Activated T-helper 1 cell treated with Interleukin-2 at 50 U/mL for 16 hours (primary cell): ENCODE measurements at places on chromosomes 4 and X.

- DNase-seq: no peak
These were observed 109.4 kb downstream of the GPM6A start for GRCh38 chr4:175702703-175703102.

DNA sequence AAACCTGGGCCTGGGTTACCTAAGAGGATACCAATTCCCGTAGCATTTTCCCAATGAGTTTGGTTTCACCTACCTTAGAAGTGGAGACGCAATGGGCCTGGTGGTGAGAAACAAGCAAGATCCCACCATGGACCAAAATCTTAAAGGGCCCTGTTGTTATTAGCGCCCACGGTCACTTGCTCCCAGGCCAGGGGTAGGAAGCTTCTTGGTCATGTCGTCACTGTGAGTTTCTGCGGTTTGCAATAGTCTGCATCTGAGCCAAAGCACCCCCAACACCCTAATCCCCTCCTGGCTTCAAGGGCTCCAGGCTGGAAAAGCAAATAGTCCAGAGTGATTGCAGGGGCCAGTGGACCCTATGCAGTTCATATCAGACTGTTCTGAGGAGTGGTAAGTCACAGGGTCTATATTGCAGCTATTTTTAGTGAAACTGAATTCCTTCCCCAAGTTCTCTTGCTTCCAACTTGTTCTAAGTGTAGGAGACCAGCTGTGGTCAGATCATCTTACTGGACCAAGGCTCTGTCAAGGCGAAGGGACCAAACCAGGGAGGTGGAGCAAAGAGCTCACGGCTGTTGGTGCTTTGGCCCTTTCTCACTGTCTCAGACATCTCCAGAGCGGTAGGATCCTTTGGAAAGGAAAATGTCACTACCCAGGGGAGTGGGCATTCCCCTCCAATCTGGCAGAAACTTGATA, 307.9 kb upstream of the F9 start:
- DNase-seq: no peak

DNA sequence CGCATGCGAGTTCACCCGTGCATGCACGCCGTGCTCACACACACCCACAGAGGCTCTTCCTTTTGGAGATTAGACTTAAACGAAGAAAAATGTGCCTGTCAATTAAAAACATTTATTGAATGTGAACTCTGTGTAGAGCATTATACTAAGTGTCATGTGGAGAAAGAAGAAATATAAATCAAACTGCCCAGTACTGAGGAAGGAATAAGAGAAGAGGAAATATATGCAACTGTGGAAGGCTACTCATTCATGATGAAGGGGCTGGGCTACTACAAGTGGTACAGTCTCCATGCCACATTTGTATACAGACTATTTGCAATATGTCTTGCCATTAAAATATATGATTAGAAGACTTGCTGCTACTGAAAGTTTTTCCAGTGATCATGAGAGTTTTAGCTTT, 714.7 kb downstream of the DMD start:
- DNase-seq: no peak

DNA sequence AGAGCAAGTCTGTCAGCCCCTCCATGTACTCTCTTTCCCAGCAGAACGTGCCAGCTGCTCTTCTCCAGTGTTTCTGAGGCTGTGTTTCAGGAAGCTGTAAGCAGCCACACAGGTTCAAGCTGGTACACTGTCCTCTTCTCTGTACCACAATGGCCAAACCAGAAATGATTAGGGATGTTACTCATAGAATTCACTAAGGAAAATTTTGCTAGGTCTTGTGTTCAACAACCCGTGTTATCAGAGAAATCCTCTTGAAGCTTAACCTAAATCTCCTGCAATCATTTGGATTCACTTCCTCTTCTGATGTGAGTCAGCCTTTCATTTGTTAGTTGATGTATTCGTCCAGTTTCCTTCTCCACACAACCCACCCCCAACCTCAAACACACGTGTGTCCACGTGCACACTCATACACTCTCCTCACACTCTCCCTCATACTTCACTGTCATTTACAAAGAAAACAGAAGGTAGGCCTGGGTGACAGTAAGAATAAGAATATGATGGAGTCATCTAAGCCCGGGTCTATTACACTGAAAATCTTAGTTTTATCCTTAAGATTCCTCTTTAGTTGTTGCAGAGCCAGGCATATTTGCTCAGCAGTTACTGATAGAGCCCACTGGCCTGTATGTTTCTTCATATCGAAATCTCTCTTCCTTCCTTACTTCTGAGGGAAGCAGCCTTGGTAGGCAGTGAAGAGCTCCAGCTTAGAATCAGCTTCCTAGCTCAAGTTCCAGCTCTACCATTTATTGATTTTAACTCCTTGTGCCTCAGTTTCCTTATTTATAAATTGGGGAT, 63.4 kb downstream of the DCUN1D4 start:
- no peak for DNase-seq

- no peak for DNase-seq
These were observed 509.6 kb downstream of the MID1IP1 start for GRCh38 chrX:39310891-39311290.

DNA sequence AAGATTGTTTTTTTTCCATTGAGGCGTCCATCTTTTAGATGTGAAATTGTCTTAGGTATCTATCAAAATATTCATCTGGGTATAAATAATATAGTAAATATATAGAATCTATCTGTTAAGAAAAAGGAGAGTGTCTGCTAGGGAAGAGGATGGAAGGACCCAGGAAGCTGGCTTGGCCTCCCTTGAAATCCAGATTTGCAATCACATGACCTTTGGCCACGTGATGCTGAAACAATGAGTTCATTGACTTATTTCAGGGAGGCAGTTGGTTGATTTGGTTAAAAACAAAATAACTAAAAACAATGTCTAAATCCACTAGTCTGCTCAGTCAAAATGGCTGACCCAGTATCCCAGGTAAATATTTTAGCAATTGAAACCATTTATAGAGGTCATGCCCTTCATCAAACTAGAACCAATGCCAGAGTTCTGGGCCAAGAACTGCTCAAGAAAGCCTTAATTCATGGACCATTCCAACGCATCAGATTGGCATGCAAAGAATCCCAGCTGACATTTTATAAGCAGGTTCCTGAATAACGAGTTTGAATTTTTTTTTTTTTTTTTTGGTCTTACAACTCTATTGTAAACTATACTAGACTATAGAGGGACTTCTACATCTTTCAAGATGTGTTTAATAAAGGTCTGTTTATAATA, 172.7 kb downstream of the MID1 start:
- no peak for DNase-seq

GRCh38 chr4:185134307-185134869, 8.7 kb upstream of the SLC25A4 start:
- DNase-seq: no peak

DNA sequence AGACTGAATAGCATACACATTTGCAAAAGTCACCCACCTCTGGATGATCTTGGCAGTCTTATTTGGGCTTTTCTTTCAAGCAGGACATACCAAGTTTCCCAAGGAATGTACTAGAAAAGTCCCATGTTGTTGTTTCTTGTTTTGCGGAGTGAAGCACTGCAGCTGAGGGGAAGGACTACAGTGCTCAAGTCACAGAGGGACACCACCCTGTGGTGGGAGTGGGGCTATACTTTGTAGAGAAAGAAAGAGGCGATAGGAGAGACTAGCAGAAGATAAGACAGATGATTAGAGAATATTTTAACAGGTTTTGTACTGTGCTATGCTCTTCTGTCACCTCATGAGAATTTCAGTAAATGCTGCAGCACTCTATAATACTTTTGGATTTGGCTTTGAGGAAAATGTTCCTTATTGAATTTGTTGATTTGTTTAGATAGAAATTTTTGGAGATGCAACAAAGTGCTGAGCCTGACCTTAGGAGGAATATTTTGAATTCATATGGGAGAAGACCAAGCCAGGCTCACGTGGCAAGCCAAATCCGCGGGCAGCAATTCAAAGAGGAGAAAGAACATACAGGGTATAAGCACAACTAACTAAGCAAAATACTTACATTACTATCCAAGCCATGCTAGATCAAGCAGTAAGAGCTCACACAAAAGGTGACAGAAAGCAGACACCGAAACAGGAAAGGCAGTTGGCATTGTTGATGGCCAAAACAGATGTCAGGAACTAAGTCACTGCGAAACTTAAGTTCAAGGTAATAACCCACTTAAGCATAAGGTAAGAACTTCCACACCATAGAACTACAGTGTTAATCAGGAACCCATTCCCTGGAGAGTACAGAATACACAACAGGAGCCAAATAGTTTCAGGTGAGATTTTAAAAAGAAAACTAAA, 280.3 kb upstream of the INTU start:
- DNase-seq: no peak

GRCh38 chr4:108355902-108356535, 187.3 kb upstream of the LEF1 start:
- no peak for DNase-seq

GRCh38 chr4:145507636-145508035, 26.0 kb downstream of the SMAD1 start:
- no peak for DNase-seq

DNA sequence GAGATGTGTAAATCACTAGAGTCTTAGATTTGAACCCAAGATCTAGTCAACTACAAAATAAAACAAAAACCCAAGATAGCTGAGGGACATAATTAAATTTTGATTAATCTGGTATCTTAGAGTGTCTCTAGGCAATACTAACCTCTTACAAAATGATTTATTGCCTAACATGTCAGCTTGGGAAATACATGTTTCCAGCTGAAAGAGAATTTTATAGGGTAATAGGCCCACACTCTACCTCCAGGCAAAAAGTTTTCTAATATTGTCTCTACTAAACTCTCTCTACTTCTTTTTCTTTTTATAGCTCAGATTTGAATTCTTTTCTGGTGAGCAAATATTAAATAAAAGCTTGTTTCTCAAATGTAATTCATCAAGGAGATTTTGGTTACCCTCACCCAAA, 263.2 kb downstream of the IL15 start:
- DNase-seq: no peak

GRCh38 chr4:24330172-24330571, 254.2 kb downstream of the DHX15 start:
- no peak for DNase-seq

DNA sequence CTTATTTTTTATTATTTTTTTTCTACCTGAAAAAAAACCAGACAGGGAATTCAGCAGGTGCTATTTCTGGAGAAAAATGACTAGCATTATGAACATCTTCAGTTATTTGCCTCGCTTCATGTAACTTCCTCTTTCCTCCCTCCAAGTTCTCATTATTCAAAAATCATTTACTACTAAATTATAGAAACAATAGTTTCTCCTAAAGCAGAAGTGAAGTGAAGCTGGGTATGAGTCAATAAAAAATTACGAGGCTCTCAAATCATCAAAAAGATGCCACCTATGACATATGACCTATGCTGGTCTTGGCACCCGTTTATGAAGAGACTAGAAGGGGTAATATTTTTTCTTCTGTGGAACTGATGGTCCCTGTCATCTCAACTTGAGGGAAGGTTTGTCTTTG, 145.0 kb upstream of the AADAT start:
- no peak for DNase-seq

DNA sequence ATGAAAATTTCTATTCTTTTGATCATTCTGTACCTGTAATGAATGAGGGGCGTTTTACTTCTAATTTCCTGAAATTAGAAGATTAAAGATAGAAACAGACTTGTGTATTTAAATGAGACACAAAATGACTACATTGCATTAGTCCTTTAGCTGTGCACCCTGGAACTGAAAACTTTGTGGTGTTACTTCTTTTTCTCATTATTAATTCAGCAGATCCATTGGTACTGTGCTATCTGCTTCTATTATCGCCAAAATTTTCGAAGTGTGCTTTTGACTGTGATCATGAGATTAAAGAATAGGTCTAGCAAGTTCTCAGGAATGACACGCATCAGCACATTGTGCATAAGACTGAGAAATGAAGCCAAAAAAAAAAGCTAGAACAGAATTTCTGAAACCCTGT, 1938.9 kb upstream of the TENM3 start:
- no peak for DNase-seq

DNA sequence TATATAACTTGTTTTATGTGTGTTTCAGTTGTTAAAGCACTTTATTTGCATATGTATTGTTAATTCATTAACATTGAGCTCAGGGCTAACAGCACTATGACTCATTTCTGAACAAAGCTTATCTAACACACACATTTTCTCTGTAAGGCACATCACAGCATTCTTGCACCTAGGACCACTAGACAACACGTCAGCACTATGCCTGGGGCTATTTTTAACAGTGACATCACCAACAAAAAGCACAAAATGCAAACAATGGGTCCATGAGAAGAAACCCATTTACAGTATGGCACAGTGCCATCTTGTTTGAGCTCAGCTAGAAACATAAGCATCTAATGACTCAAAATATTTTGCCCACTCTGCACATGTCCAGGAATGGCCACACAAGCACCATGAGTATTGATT, 124.4 kb downstream of the RELL1 start:
- DNase-seq: no peak

DNA sequence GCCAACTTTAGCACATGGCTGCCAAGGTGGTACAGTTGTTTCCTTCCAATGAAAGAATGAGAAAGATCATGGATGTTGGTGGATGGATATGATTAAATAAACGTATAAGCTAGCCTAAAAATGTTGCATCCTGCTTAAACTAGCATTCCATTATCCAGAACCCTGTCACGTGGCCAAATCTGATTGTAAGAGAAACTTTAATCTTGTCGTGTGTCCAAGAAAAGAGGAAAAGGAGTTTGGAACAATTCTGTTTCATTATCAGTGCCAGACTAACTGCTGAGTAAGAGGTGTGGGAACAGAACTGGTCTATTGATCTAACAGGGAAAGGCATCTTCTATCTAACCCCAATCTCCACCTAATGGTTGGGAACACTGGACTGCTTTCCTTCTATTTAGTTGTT, 325.2 kb upstream of the BMP3 start:
- no peak for DNase-seq

GRCh38 chrX:110032534-110033147, 29.7 kb downstream of the TMEM164 start:
- DNase-seq: no peak

DNA sequence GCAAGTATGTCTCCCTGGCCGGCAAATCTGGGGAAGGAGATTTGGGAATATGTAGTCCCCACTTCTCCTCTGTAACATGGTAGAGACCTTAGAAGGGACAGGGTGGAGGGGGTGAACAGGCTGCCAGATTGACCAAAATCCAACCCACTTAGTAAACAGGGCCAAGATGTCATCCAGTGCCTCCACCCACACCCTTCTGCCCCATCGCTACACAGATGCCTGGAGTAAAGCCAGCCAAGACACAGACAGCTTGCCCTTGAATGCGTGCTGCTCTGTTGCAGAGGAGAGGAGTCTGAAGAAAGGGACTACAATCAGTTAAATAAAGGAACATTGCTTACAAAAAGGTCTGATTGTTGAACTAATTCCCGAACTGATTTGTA, 160.1 kb upstream of the LDB2 start:
- no peak for DNase-seq

GRCh38 chr4:103567591-103567990, 152.2 kb downstream of the TACR3 start:
- DNase-seq: no peak

DNA sequence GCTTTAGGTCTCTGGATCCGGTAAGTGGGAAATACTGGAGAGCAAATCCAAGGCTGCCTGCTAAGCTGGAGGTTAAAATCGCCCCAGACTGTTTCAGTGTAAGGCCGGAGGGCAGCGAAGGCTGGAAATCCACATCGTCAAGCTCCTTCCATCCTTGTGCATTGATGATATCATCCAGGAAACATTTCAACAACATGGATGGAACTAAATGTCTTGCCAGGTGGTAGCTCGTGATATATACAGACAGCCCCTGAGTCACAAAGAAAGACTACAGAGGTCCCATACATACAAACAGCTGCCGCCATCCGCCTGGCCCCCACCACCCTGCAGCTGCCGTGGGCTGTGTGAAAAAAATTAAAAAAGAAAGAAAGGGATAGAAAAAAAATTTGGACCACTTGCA, 148.9 kb upstream of the RBPJ start:
- DNase-seq: no peak

- DNase-seq: no peak
These were observed 210.7 kb upstream of the EOLA2 start for GRCh38 chrX:150148749-150149672.
